ENCODE measurements at places on chromosomes 2 and 18.

GRCh38 chr2:1601067-1601412, 143.3 kb downstream of the PXDN start:
- no peak for DNase-seq

- no peak for DNase-seq
Measured at GRCh38 chr18:34551824-34552223, 158.3 kb upstream of the DTNA start.

- no peak for DNase-seq
Measured at GRCh38 chr2:11831415-11831814, 85.0 kb downstream of the LPIN1 start.

- DNase-seq: no peak
Measured at GRCh38 chr18:58792086-58792485, 72.6 kb upstream of the ZNF532 start.

- no peak for DNase-seq
Measured at GRCh38 chr18:22800551-22800951, 132.6 kb upstream of the RBBP8 start.

Data from neural crest cell (in vitro differentiated cells).